ENCODE measurements at places on chromosomes 7 and 10. TPM values are rescaled to one million over a fixed set of nuclear protein-coding genes. Genes with fewer than 3 reads are reported as not detected.

The SH2D4B gene
- total RNA-seq = not detected

The PON1 gene
- 0.78 TPM for total RNA-seq

The DRGX gene
- total RNA-seq = not detected

The HOXA6 gene
- total RNA-seq = 28.1 TPM

The AEBP1 gene
- total RNA-seq = not detected

The CFAP69 gene
- total RNA-seq = 9.2 TPM

The ADAM22 gene
- 10.4 TPM for total RNA-seq

The OR9A2 gene
- total RNA-seq = 0.29 TPM

The CNPY1 gene
- total RNA-seq = not detected

The NAT16 gene
- 0.13 TPM for total RNA-seq

The SLC29A4 gene
- total RNA-seq = 8.5 TPM

The GPR26 gene
- total RNA-seq = not detected

The TAS2R41 gene
- total RNA-seq = not detected
